Activated T-helper 1 cell treated with anti-CD3 and anti-CD28 coated beads, Interleukin-12 subunit alpha, Interleukin-12 subunit beta, Interleukin-2, Interleukin-4 antibody, amounts not matched to agents 30 ng/mL and 10 ng/mL and 1 ng/mL, durations not matched to agents 14 hours and 24 hours and 36 hours (primary cell): ENCODE measurements at places on chromosomes 5 and 9. TPM values are rescaled to one million over a fixed set of nuclear protein-coding genes. Genes with fewer than 3 reads are reported as not detected.

LOX gene
- total RNA-seq: not detected in 2 replicates

SLC36A3 gene
- total RNA-seq: not detected in 2 replicates

AP3S1 gene
- 49.7 and 53.5 TPM in 2 replicates for total RNA-seq

PCDHGB6 gene
- total RNA-seq: 0.12 and 0.18 TPM in 2 replicates

DNA sequence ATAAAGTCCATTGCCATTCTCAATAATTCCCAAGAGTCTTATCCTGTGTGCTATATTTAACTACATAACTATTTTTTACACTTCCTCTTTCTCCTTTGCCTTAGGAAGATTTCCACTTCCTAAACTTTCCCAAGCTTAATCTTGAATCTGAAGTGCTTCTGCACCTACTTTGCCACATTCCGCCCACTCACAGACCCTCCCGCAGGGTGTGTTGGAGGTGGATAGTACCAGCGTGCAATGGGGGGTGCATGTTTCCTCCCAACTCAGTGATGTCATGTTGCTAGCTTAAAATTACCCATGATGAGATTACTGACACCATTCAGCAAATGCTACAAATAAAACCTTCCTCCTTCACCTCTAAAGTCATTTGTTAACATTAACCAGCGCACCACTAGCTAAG is 460.2 kb downstream of the NR2F1-AS1 start:
- H3K27ac ChIP-seq: no peak overlapping the region
- no peak for DNase-seq
- no peaks in the 10 kb centered on the region for H3K4me1 ChIP-seq
- H3K4me3 ChIP-seq: no peak overlapping the region
- H3K27me3 ChIP-seq: no peaks in the 10 kb centered on the region
- no peaks in the 10 kb centered on the region for H3K36me3 ChIP-seq

DNA sequence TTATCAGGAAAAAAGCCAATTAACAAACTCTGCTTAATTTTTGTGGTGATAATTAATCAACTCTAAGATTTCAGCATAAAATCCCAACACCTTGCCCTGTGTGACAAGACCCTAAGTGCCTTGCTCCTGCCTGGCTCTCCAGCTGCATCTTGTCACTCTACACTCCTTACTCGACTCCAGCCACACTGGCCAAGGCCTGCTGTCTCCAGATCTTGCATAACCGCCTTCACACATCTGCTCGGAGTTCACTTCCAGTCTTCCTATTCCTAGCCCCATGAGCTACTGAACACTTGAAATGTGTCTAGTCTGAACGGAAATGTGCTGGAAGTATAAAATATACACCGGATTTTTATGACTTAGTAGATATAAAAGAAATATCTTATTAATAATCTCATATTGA is 259.6 kb downstream of the EPB41L4A start:
- H3K4me3 ChIP-seq: no peak overlapping the region
- peaks cover 36% of the 10 kb centered on the region for H3K4me1 ChIP-seq
- H3K27ac ChIP-seq: no peak overlapping the region
- H3K27me3 ChIP-seq: peaks cover 3% of the 10 kb centered on the region
- peaks cover 25% of the 10 kb centered on the region for H3K36me3 ChIP-seq
- no peak for DNase-seq

DNA sequence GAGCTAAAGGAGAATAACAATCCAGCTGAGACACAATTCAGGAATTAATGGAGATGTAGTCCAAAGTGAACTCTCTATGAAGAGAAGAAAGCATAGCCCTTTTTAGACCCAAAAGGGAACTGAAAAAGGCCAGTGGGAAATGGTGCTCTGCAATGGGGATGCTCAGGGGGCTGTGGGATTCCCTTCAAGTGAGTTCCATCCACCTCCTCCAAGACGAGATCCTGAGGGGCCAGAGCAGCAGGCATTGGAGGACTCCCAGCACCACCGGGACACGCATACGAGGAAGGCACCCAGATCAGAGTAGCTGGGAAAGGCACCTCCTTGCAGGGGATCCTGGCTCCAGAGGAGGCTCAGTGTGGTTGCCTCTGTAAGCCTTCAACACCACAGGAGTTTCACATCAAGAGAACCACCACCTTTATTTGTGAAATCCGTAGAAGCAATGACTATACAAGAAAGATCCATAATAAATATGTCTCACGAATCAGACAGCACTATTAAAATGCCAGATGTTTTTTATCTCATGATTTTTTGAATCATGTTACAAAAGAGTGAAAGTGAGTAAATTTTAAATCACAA is 288.2 kb downstream of the MED10 start:
- H3K27ac ChIP-seq: no peak overlapping the region
- no peaks in the 10 kb centered on the region for H3K36me3 ChIP-seq
- no peak overlapping the region for H3K4me3 ChIP-seq
- no peak for DNase-seq

DNA sequence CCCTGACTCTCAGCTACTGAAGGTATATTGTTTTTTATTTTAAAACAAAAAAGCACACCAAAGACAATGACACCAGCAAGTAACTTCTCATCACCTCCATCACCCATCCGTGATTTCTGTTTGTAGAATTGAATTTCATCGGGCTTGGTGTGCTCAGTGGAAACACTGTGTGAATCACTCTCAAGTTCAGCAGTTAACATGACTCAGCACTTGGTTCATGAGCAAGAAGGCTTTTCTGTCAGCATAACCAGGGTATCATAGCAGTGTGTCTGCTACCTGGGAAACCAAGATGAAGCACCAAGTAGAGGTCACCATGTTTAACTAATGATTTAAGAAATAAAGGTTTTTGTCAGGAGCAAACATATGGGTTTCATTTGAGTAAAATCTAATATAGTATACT is 123.7 kb downstream of the INSYN2B start:
- H3K4me3 ChIP-seq: no peak overlapping the region
- no peak overlapping the region for H3K27ac ChIP-seq
- H3K4me1 ChIP-seq: peaks cover 42% of the 10 kb centered on the region
- H3K36me3 ChIP-seq: peaks cover 39% of the 10 kb centered on the region

- no peaks in the 10 kb centered on the region for H3K27me3 ChIP-seq
- DNase-seq: no peak
- H3K4me1 ChIP-seq: no peaks in the 10 kb centered on the region
- no peaks in the 10 kb centered on the region for H3K36me3 ChIP-seq
- no peak overlapping the region for H3K4me3 ChIP-seq
- H3K27ac ChIP-seq: no peak overlapping the region
Observed at GRCh38 chr5:165157219-165157618, 1651.8 kb downstream of the MAT2B start.

GRCh38 chr5:92378966-92379611 is 996.0 kb upstream of the ARRDC3 start:
- DNase-seq: no peak
- no peaks in the 10 kb centered on the region for H3K36me3 ChIP-seq
- no peak overlapping the region for H3K4me3 ChIP-seq
- H3K27me3 ChIP-seq: no peaks in the 10 kb centered on the region
- no peaks in the 10 kb centered on the region for H3K4me1 ChIP-seq

GRCh38 chr5:35046774-35047173 is 975 bp downstream of the AGXT2 start:
- DNase-seq: no peak
- H3K27me3 ChIP-seq: peaks cover 6% of the 10 kb centered on the region
- no peak overlapping the region for H3K4me3 ChIP-seq
- no peaks in the 10 kb centered on the region for H3K4me1 ChIP-seq

DNA sequence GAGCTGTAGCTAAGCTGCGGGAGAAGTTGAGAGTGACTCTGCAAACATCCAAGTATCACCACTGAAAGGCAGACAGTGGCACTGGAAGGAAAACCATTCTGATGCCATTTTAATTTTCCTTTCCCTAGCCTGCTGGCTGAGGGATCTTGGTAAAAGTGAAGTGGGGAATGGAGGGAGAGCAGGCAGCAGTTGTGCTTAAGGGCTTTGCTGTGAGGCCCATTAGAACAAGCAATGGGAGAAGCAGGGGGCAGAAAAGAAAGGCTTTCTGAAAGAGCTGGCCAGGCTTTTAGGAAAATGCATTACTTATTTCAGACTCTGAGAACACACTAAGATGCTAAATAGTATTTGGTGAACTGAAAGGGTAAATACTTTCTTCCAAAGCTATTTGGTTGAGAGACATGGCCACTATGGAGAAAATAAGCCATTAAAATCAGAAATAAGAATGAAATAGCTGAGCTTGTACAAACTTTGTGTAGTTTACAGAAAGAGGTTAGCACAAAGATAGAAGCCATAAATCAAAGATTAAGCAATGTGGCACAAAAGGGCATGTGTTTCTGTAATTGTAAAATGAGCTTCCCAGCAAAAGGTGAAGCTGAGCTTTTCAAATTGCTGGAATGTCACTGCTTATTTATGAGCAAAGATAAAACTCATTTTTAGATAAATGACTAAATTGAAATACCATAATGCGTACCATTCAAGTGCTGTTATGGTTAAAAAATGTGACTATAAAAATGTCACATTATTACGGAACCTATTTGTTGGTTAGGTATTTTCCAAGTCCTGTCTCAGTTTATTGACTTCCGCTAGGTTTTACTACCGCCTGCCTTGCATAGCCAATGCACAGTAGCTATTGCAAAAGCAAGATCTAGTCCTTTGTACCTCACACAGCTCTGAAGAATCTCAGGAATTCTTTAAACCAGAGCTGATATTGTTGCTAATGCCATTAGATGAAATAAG is 20.8 kb downstream of the SNCAIP start:
- H3K4me1 ChIP-seq: no peaks in the 10 kb centered on the region
- no peaks in the 10 kb centered on the region for H3K36me3 ChIP-seq
- H3K4me3 ChIP-seq: no peak overlapping the region
- H3K27ac ChIP-seq: no peak overlapping the region
- DNase-seq: no peak
- no peaks in the 10 kb centered on the region for H3K27me3 ChIP-seq

DNA sequence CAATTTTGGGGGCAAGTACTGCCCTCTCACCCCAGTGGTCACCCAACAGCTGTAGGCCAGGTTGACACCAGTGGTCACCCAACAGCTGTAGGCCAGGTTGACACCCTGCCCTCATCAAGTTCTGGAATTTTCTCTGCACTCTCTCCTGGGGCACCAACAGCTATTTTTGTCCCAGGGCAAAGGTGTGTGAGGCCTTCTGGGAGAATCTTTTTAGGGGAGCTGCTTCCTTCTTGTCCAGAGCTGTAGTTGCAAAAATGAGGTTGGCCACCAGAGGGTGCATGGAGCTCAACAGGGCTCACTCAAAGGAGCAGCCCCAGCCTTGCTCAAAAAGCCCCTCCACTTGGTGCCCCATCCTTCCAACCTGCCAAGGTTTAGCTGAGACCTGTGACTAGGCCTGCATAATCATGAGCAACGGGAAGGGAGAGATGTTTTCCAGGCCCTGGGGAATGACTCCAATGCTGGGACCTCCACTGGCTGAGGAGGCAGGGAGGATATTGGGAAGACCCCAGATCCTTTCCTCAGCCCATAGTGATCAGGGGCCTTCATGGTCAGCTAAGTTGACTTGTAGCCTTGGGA is 10.6 kb upstream of the P4HA2 start:
- no peak overlapping the region for H3K4me3 ChIP-seq
- peaks cover 6% of the 10 kb centered on the region for H3K4me1 ChIP-seq
- DNase-seq: peak; percentile 59
- peaks cover 4% of the 10 kb centered on the region for H3K27me3 ChIP-seq

GRCh38 chr5:175640106-175640775 is 17.6 kb upstream of the HRH2 start:
- H3K27ac ChIP-seq: peak overlapping the region; percentile 40
- DNase-seq: no peak
- H3K36me3 ChIP-seq: no peaks in the 10 kb centered on the region
- H3K4me1 ChIP-seq: peaks cover 34% of the 10 kb centered on the region
- H3K27me3 ChIP-seq: peaks cover 6% of the 10 kb centered on the region

DNA sequence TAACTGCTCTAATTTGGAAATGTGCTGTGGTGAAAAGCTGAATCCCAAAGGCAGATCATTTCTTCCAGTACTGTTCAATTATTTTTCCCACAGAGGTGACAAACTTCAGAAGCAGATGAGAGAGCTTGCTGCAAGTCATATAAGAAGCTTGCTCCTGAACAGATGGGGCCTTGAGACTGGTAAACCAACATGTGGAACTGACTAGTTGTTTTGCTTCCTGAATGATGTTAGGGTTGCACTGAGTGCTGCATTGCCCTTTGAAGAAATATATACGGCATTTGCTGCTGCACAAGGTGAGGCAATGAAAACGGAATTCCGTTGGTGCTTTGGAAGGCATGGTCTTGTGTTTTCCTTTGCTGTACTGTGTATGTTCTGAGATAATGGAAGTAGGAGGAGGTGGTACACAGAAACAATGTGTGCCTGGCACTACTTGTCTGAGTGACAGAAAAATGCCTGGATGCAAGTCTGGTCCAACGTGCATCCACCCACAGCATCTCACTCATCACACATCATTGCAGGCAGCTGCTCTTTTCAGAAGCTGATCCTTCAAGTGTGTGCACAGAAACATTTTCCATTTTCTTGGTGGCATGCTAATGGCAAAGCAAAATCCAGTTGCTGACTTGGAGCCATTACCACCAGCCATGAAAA is 76.9 kb downstream of the ANKH start:
- H3K36me3 ChIP-seq: peaks cover 10% of the 10 kb centered on the region
- H3K4me1 ChIP-seq: peaks cover 13% of the 10 kb centered on the region
- no peaks in the 10 kb centered on the region for H3K27me3 ChIP-seq
- no peak for DNase-seq

DNA sequence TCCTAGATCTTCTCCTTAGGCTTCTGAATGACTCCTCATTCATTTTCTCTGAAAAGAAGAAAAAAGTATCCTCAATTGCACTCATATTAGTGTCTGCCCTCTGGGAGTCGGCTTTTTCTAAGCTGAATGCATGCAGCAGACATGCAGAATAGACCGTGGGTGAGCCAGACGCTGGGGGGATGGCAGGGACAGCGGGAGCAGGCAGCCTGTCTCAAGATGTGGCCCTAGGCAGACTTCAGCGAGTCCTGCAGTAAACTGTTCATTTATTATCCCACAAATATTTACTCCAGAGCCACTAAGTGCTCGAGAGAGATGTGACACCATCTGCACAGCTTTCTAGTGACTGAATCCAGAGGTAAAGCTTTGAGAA is 164.9 kb upstream of the RAI14 start:
- H3K4me3 ChIP-seq: no peak overlapping the region
- DNase-seq: no peak
- H3K4me1 ChIP-seq: no peaks in the 10 kb centered on the region
- H3K27ac ChIP-seq: no peak overlapping the region

DNA sequence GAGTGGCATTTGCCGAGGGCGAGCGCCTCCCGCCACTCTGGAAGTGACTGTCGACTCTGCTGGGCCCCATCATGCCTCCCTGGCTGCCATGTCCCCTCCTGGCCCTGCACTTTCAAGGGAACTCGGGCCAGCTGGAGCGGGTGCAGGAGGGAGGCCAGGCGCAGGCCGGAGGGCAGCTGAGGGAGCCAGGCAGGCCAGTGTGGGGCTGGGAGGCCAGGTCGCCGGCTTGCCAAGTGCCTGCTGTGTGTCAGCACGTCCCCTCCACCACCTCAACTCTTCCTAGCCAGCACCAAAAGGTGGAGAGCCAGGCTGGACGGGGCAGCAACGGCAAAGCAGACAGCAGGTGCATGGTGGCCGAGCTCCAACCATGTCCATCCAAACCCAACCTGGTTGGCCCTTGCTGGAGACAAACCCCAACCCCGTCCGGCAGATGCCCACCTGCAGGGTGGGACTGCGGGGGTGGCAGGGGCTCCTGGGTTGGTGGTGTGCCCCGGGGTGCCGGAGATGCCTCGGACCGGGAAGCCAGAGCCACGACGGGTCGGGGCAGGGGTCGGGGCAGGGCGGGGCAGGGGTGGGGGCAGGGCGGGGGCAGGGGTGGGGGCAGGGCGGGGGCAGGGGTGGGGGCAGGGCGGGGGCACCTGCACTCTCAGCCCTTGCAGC is 36.5 kb upstream of the EGFL7 start:
- peaks cover 7% of the 10 kb centered on the region for H3K27me3 ChIP-seq
- DNase-seq: no peak

GRCh38 chr9:81113453-81114124 is 575.8 kb downstream of the TLE1 start:
- no peak overlapping the region for H3K4me3 ChIP-seq
- no peaks in the 10 kb centered on the region for H3K36me3 ChIP-seq
- H3K4me1 ChIP-seq: peaks cover 15% of the 10 kb centered on the region
- peak overlapping the region; percentile 13 for H3K27ac ChIP-seq
- DNase-seq: no peak
